ENCODE measurements at places on chromosomes 3 and 15. TPM values are rescaled to one million over a fixed set of nuclear protein-coding genes. Genes with fewer than 3 reads are reported as not detected.
A peak's percentile ranks its signal among the peaks of the same experiment; 100 is the strongest.

Gene DUOX1
- total RNA-seq = not detected

Gene SEC11A
- total RNA-seq = 120 TPM

Gene MITF
- 7.6 TPM for total RNA-seq

Gene IL17RE
- total RNA-seq = 4.7 TPM

Gene SAMD7
- total RNA-seq = not detected

Gene SENP8
- 1.2 TPM for total RNA-seq

GRCh38 chr3:197117114-197117513 lies 87.5 kb upstream of the MELTF start:
- peak overlapping the region; percentile 69 for H3K27ac ChIP-seq
- peaks cover 21% of the 10 kb centered on the region for H3K4me1 ChIP-seq
- H3K4me3 ChIP-seq = peak overlapping the region; percentile 13
- peaks cover 19% of the 10 kb centered on the region for H3K36me3 ChIP-seq
- DNase-seq = peak; percentile 86

- no peak overlapping the region for H3K27ac ChIP-seq
- no peaks in the 10 kb centered on the region for H3K27me3 ChIP-seq
- H3K4me1 ChIP-seq = no peaks in the 10 kb centered on the region
- DNase-seq = no peak
- H3K4me3 ChIP-seq = no peak overlapping the region
These were observed 25.4 kb upstream of the RYK start for GRCh38 chr3:134276086-134276485.

DNA sequence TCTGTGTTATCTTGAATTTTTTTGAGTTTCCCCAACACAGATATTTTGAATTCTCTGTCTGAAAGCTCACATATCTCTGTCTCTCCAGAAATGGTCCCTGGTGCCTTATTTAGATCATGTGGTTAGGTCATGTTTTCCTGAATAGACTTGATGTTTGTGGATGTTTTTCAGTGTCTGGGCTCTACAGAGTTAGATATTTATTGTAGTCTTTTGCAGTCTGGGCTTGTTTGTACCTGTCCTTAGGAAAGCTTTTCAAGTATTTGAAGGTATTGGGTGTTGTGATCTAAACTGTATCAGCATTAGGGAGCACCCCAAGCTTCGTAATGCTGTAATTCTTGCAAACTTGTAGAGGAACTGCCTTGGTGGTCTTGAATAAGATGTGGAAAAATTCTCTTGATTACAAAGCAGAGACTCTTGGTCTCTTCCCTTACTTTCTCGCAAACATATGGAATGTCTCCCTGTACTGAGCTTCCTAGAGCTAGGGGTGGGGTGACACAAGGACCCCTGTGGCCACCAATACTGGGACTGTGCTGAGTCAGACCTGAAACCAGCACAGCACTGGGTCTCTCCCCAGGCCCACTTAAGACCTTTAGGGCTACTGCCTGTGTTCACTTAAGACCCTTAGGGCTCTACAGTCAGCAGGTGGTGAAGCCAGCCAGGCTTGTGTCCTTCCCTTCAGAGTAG lies 26.5 kb downstream of the TM4SF18 start:
- H3K4me3 ChIP-seq = no peak overlapping the region
- no peak overlapping the region for H3K27ac ChIP-seq
- no peaks in the 10 kb centered on the region for H3K36me3 ChIP-seq

DNA sequence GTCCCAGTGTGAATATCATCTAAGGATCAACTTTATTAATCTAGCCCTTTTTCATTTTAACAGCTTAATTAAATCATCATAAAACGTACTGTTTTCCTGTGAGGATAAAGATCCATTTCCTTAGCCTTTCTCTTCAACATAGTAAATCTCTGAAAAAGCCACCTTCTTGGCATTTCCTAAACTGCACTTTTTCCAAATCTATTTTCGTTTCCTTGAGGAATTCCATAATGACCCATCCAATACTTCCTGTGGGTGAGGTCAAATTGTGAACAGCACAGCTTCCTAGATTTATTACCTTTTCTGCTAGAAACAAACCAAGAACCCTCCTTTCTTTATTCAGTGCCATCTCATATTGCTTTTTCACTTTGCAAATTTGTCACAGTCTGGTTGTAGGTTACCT lies 129.4 kb upstream of the CNTN4 start:
- DNase-seq = no peak
- H3K4me1 ChIP-seq = no peaks in the 10 kb centered on the region
- no peaks in the 10 kb centered on the region for H3K27me3 ChIP-seq
- no peaks in the 10 kb centered on the region for H3K36me3 ChIP-seq
- no peak overlapping the region for H3K27ac ChIP-seq
- H3K4me3 ChIP-seq = no peak overlapping the region

- no peak overlapping the region for H3K27ac ChIP-seq
- no peaks in the 10 kb centered on the region for H3K27me3 ChIP-seq
- no peak overlapping the region for H3K4me3 ChIP-seq
- H3K4me1 ChIP-seq = peaks cover 4% of the 10 kb centered on the region
These were observed 61.6 kb downstream of the GLCE start for GRCh38 chr15:69222002-69222474.

DNA sequence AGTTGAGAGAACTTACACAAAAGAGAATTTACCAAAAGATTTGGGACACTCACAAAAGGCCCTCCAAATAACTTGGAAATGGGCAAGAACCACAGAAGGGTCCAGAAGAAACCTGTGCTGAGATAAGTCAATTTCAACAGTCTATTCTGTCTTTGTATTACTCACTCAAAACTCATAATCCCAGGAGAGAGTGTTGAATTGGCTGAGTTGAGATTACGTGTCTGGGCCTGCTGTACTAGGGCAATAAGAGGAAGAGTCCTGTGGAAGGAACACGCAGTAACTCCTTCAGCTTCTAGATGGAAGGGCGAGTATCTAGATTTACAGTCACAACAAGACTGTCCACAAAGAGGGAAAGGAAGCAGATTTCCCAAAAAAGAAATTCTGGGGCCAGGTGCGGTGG lies 42.5 kb upstream of the DYNC1LI1 start:
- H3K4me3 ChIP-seq = no peak overlapping the region
- DNase-seq = no peak

DNA sequence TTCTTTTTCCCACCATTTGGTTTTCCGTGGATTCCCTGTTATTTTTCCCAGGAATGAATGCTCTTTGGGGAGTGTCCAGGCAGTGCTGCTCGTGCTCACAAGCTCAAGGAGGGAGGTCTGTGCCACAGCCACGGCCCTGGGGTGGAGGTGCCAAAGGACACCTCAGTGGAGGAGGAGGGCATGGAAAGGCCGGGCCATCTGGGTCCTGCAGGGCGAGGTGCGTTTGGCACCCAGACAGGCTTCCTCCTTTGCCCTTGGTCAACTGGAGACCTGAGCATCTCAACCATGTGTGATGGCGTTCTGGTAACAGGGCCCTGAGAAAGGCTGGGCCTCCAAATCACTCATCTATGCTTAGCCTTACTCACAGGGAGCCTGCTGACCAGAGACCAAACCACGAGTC lies 25.4 kb downstream of the KY start:
- DNase-seq = no peak
- no peak overlapping the region for H3K4me3 ChIP-seq
- H3K27me3 ChIP-seq = no peaks in the 10 kb centered on the region
- H3K36me3 ChIP-seq = no peaks in the 10 kb centered on the region

DNA sequence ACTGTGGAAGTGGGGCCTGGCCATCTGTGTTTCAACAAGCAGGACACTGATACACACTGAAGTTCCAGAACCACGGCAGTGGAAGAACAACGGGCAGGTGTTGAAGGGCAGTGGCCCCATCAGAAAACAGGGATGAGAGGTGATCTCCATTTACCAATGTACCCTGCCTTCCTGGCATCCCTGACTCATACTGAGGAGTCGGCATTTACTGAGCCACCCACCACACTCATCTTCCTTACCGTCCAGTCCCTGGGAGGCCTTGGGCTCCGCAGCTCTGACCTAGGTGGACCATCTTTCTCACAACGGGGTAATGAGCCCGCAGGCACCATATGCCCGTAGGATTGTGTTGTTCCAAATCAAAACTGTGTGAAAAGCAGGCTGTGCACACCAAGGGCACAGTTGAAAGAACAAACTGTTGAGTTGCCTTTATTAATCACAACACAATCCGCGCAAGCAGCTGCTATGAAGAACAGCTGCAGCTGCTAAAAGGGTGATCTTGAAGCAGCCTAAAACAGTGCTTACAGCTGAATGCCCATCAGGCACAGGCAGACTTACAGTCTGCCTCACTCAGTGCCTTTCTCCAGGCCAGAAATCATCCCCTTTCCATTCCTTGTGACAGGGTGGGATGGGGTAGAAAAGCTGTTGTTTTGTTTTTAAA lies 12.9 kb downstream of the MB21D2 start:
- peaks cover 80% of the 10 kb centered on the region for H3K4me1 ChIP-seq
- H3K27ac ChIP-seq = no peak overlapping the region
- DNase-seq = no peak
- H3K27me3 ChIP-seq = no peaks in the 10 kb centered on the region
- H3K36me3 ChIP-seq = peaks cover 30% of the 10 kb centered on the region

GRCh38 chr3:105622169-105622568 lies 246.6 kb downstream of the CBLB start:
- no peak for DNase-seq
- no peaks in the 10 kb centered on the region for H3K27me3 ChIP-seq
- H3K4me3 ChIP-seq = no peak overlapping the region
- H3K4me1 ChIP-seq = no peaks in the 10 kb centered on the region
- H3K36me3 ChIP-seq = no peaks in the 10 kb centered on the region

DNA sequence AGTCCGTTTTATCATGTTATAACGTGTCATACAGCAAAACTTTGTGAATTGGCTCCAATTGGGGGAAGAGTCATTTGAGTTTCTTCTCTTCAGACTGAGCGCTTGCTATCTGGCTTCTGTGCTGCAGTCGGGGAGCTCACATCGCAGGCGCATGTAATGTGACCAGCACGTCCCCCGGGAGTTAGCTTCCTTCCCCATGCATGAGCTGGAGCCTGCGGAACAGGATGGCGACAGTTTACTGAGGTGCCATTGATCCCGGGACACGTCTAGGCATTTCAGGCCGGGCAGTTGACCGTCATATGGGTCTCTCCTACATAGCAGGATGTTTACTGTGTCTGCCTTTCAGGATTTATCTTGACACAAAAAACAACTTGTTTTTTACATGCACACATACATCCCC lies 44.8 kb downstream of the CMTM8 start:
- no peak overlapping the region for H3K4me3 ChIP-seq
- peaks cover 8% of the 10 kb centered on the region for H3K4me1 ChIP-seq
- no peak overlapping the region for H3K27ac ChIP-seq
- no peaks in the 10 kb centered on the region for H3K27me3 ChIP-seq
- no peaks in the 10 kb centered on the region for H3K36me3 ChIP-seq

- no peaks in the 10 kb centered on the region for H3K36me3 ChIP-seq
- H3K27me3 ChIP-seq = no peaks in the 10 kb centered on the region
- no peaks in the 10 kb centered on the region for H3K4me1 ChIP-seq
- DNase-seq = peak; percentile 8
- H3K4me3 ChIP-seq = no peak overlapping the region
These were observed 2.0 kb upstream of the GP9 start for GRCh38 chr3:129058441-129059200.

DNA sequence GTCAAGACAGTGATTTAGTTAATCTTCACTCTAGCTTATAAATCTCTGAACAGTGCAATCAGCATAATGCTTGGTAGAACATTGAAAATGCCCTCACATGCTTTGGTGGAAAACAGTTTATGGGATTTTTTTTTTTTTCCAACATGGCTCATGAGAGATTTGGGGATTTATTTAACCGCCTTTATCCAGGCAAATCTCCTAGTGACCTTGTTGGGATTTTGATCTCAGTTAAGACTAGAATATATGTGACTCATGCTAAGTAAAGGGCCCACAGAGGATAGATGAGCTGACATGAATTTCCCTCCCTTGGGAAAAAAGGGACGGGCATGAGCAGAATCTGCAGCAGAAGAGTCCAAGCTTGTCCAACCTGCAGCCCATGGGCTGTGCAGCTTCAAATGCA lies 18.7 kb downstream of the LRTM1 start:
- no peak overlapping the region for H3K27ac ChIP-seq
- no peaks in the 10 kb centered on the region for H3K36me3 ChIP-seq
- no peak for DNase-seq
- no peak overlapping the region for H3K4me3 ChIP-seq
- H3K27me3 ChIP-seq = no peaks in the 10 kb centered on the region

- no peak overlapping the region for H3K4me3 ChIP-seq
- no peaks in the 10 kb centered on the region for H3K36me3 ChIP-seq
- no peak overlapping the region for H3K27ac ChIP-seq
- no peaks in the 10 kb centered on the region for H3K27me3 ChIP-seq
- no peak for DNase-seq
- peaks cover 36% of the 10 kb centered on the region for H3K4me1 ChIP-seq
These were observed 53.9 kb downstream of the NIPA2 start for GRCh38 chr15:22892333-22892732.

DNA sequence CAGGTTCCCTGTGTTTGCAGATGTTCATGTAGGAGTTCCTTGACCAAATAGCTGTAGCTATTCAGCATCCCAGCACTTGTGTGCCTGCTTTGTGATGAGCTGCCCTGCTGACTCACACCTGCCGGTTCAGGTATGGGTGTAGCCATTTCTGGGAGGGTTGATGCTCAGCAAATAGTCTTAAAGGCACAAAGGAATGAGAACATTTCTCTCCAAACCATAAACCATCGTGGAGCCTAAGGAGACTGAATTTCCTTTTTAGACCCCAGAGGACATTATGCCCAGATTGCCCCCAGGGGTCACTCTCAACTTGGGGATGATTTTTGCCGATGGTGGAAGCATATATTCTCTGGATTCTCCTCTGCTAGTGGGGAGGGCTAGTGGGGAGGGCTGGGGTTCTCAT lies 80.6 kb downstream of the ADAMTSL3 start:
- H3K36me3 ChIP-seq = no peaks in the 10 kb centered on the region
- peaks cover 36% of the 10 kb centered on the region for H3K4me1 ChIP-seq
- H3K27ac ChIP-seq = peak overlapping the region; percentile 83
- peak; percentile 89 for DNase-seq
- peak overlapping the region; percentile 33 for H3K4me3 ChIP-seq

DNA sequence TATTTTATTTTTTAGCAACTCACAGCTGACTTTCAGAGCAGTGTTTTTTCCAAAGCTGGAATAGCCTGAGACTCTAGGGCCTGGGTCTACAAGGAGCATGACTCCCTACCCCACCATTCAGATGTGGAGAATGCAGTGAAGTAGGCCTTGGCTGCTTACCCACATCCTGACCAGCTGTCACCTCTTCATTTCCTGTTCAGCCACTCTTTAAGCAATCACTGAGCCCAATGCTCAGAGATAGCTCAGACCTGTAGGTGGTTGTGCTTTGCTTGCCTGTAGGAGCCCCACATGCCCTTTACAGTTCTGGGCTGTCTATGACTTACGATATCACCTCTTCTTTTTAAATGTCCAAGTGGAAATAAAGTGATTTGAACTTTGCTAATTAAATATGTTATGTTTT lies 148.1 kb downstream of the NEK11 start:
- DNase-seq = peak; percentile 25
- no peak overlapping the region for H3K4me3 ChIP-seq
- H3K4me1 ChIP-seq = no peaks in the 10 kb centered on the region
- H3K27me3 ChIP-seq = no peaks in the 10 kb centered on the region
- no peaks in the 10 kb centered on the region for H3K36me3 ChIP-seq

- H3K4me1 ChIP-seq = no peaks in the 10 kb centered on the region
- H3K4me3 ChIP-seq = no peak overlapping the region
- H3K36me3 ChIP-seq = no peaks in the 10 kb centered on the region
- H3K27ac ChIP-seq = no peak overlapping the region
These were observed 107.8 kb downstream of the MYRIP start for GRCh38 chr3:39917065-39917773.

- H3K27me3 ChIP-seq = no peaks in the 10 kb centered on the region
- peaks cover 1% of the 10 kb centered on the region for H3K4me1 ChIP-seq
- no peak overlapping the region for H3K27ac ChIP-seq
These were observed 949.4 kb downstream of the ROBO1 start for GRCh38 chr3:78818161-78818985.

- no peaks in the 10 kb centered on the region for H3K36me3 ChIP-seq
- H3K27me3 ChIP-seq = no peaks in the 10 kb centered on the region
- no peak for DNase-seq
These were observed 250.7 kb upstream of the ROBO2 start for GRCh38 chr3:76789237-76789636.

- H3K4me1 ChIP-seq = no peaks in the 10 kb centered on the region
- H3K36me3 ChIP-seq = no peaks in the 10 kb centered on the region
- H3K4me3 ChIP-seq = no peak overlapping the region
- DNase-seq = no peak
These were observed 606.6 kb downstream of the RBMS3 start for GRCh38 chr3:29887451-29887850.

Data from PC-3 (cell line).